ENCODE measurements at places on chromosomes 6 and 20. TPM values are rescaled to one million over a fixed set of nuclear protein-coding genes. Genes with fewer than 3 reads are reported as not detected.

DNA sequence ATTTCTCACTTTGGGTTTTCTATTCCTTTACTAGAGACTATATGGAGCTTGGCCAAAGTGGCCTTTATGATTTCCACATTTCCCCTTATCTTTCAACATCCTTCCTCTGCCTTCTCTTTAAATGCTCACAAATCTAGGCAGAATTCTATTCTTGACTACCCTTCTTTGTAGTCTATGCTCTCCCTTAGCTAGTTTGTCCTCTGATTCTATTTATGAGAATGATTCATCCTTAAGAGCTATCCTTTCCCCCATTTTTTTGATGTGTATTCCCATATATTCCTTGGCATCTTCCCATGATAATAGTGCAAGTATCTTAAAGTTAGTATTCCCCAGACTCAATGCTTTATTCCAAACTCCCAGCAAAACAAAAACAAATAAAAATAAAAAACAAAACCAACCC, 53.1 kb downstream of the IL20RA start:
- no peak for DNase-seq

DNA sequence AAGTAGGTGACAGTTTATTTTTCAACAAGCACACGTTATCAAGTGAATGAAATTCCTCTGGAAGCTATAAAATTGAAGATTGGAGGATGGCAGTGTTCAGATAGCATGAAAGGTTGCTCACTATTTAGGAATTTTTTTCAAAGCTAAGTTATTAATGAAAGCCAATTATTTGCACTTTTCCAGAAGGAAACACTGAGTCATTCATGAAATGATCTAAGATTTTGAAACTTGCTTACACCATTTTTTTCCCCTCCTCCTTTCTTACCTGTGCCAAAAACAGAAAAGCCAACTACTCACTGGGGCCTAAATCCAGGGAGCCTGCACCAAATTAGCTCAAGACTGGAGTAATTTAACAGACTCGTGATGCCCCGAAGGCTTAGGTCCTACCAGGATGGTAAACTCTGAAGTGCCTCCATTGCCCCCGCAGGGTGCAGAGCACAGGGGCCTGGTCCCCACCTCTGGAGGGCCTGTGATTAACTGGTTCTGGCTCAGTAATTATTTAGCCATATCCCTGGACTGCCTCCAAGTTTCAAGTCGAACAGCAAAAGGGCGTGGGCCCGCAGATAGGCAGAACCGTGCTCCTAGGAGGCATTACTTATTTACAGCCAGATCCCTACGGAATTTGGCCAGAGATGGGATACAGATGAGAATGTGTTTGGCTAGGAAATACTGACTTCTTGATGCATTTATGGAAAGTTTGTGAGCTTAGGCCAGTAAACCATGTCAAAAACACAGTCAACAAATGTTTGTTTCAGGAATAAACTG, 28.0 kb upstream of the ZNF217 start:
- peak; percentile 99 for DNase-seq

CDK5RAP1 gene
- 94.3 TPM for total RNA-seq

SF3B5 gene
- total RNA-seq, result 118 TPM
